ENCODE measurements at places on chromosomes 16 and 17.

- no peaks in the 10 kb centered on the region for H3K4me1 ChIP-seq
- DNase-seq = no peak
Measured at GRCh38 chr17:74194682-74195081, 8.8 kb upstream of the RPL38 start.

GRCh38 chr16:11035096-11035495, 90.7 kb downstream of the CLEC16A start:
- H3K4me3 ChIP-seq = no peak overlapping the region
- peaks cover 11% of the 10 kb centered on the region for H3K4me1 ChIP-seq

DNA sequence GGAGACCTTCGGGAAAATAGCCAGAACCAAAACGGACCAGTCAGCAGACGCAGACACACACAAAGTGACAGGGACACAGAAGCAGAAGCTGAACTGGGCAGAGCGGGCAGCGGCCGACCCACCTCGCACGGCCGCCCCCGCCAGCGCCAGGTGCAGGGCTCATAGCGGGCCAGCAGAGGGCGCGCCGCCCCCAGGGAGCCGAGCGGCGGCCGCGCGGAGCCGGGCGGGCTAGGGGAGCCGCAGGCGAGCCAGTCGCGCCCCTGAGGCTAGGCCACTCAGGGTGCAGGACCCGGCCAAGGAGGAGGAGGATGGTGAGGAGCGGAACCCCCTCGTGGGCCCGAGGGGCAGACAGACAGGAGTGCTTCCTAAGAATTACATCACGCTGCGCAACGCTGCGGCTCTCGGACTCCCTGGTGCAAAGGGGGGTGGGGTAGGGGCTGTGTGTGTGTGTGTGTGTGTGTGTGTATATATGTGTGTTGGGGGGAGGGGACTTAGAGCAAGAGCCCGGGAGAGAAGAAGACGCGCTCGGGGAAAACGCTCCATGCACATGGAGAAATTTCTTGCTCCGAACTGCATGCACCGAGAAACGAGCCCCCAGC, 913 bp upstream of the NOG start:
- no peaks in the 10 kb centered on the region for H3K4me1 ChIP-seq
- no peak for DNase-seq
- H3K36me3 ChIP-seq = no peaks in the 10 kb centered on the region

- peak overlapping the region; percentile 85 for H3K4me3 ChIP-seq
- peaks cover 9% of the 10 kb centered on the region for H3K4me1 ChIP-seq
- no peaks in the 10 kb centered on the region for H3K27me3 ChIP-seq
- no peaks in the 10 kb centered on the region for H3K36me3 ChIP-seq
Measured at GRCh38 chr17:31487648-31488263, 96.3 kb downstream of the RAB11FIP4 start.

DNA sequence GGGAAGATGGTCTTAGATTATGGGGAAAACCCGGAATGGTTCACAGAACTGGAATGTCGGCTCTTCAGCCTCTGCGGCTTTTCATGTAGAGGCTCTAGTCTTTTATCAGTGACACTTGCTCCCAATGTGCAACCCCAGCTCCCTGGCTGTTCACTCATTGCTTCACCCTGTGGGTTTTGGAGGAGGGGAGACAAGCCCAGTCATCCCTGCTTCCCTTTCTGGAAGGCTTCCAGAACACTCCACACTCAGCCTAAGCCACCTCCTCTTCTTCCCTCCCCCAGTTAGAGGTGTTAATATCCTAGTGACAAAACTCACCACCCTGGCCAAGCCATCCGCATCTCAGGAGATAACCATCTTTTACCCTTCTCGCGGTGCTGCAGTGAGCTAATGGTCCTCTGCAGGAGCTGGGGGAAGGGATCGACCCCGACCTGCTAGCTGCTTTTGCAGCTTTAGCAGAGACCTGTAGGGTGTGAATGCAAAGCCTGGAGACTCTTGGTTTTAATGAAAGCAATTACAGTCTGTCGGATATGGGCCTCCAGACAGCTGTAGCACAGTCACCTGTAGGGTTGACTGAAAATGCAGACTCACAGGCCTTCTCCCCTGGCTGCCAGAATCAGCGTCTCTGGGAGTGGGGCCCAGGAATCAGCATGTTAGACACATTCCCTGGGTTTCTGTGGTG, 24.3 kb upstream of the LASP1NB start:
- no peaks in the 10 kb centered on the region for H3K27me3 ChIP-seq
- H3K27ac ChIP-seq = peak overlapping the region; percentile 48
- peaks cover 85% of the 10 kb centered on the region for H3K36me3 ChIP-seq
- H3K4me1 ChIP-seq = peaks cover 12% of the 10 kb centered on the region

Measured in RWPE2 (cell line).